Fibroblast of skin of back (primary cell): ENCODE measurements at places on chromosomes 7 and 10.

- no peak for DNase-seq
Measured at GRCh38 chr7:981793-982510, 1.0 kb upstream of the CYP2W1 start.

DNA sequence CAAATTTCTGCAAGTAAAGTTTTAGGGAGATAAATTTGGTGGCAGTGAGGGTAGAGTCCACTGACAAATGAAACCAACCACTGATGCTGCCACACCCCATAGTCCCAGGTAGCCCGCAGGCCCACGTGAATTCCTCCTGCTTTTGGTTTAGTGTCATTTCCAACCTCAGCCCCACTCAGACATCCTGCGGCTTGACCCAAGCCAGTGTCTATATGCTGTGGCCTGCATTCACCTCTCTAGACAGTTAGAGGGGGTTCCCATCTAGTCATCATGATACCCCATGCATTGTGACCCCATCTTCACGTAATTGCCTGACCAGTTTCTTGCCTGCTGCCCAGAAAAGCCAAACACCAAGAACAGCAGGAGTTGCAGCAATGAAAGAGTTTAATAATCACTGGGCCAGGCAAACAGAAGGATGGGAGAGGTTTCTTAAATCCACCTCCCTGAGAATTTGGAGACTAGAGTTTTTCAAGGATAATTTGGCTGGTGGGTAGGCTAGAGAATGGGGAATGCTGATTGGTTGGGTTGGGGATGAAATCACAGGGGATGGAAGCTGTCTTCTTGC lies 332.0 kb upstream of the GALNT17 start:
- no peak for DNase-seq

DNA sequence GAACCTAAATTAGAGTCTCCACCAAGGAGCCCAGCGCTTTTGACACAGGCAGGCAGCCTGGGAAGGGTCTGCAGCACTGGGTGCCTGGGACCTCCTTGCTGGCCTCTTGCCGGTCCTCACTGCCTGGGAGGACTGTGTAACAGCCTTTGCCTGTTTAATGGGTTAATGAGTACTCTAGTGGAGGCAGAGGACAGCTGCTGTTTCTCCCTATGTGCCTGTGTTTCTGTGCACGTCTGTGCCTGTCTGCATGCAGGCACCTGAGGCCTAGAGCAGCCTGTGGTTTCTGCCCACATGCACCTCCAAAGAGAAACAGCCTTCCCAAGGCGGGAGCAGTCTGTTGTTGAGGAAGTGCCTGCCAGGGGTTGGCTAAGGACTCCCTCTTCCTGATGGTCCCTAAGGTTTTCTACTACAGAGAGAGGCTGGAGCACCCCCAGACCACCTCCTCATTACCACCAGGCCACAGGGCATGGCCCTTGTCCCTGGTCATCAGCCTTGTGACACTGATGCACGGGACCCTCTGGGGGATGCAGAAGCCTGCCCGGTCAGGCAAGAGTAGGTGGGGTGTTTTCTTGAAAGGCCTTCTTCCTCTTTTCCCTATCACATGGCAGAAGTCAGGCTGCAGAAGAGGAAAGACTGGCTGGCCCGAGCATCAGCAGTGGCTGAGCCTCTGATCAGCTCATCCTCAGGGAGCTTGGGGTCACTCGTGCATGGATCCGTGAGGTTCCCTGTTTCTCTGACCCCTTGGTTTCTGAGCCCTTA lies 14.2 kb downstream of the SLC29A3 start:
- DNase-seq, result no peak

DNA sequence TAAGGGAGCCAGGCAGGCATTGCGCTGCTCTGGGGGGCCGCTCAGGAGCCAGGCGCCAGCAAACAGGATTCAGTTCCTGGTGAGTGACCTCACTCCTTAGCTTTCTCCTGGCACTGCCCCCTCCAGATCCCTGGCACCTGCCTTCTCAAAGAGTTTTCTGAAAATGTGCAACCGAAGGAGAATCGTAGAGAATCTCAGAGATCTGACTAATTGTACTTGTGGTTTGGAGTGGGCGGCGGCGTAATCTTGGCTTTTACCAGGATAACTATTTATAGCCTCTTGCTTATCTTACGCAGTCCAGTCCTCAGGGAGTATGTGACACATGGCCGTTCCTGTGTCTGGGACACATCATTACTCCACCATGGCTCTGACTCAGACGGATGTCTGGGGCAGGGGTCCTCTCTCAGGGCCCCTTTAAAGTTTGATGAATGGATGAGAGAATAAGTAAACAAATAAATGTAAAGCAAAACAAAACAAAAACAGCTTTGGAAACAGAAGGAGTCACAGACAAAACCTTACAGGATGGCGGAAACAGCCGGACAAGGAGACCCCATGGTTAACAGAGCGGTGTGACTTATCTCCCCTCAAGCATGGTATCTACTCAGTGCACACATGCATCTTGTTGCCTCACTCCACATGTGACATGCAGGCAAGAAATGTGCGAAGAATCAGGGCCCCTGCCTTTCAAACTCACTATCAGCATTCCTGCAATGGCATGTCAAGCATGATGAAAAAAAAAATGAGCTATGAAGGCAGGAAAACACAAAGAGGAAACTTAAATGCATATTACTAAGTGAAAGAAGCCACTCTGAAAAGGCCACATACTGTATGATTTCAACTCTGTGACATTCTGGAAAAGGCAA lies 99.7 kb downstream of the TNS3 start:
- peak; percentile 98 for DNase-seq

- DNase-seq, result no peak
Measured at GRCh38 chr10:79405221-79405994, 40.0 kb downstream of the ZCCHC24 start.

DNA sequence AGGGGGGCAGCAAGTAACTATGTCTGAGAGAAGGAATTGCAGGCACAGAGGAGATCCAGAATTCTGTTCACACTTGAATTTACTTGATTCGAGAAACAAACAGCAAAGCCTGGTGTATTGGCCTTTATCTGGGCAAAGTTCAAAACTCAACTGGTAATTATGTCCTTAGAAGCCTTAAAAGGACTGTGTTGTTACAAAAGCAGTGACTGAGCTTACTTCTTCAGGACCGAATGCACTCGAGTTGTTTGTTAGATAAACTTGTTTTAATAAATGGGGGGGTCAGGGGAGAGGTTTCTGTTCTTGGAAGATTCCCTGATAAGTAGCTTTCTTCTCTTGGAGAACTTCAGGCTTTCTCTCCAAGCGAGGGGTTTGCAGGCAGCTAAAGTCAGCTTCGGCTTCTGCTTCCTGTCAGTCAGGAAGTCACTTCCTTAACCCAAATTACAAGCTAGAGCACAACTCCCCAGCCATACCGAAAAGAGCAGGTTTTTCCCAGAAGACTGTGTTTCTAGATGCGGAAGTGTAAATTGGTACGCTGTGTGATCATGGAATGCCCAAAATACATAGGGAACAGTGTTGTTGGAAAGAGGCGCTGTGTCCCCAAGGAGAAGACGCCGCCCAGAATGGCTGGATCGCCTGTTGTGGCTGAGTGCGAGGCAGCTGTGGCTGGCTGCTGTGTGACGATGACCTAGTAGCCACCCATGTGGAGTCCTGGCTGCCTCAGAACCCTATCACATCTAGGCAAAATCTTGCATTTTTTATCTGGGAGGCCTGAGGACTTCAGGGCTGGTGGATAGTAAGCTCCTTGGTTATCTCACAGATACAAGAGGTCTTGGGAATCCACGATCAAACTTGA lies 110.4 kb downstream of the TCF7L2 start:
- DNase-seq, result peak; percentile 44

GRCh38 chr7:137755427-137755826 lies 91.3 kb downstream of the DGKI start:
- no peak for DNase-seq

DNA sequence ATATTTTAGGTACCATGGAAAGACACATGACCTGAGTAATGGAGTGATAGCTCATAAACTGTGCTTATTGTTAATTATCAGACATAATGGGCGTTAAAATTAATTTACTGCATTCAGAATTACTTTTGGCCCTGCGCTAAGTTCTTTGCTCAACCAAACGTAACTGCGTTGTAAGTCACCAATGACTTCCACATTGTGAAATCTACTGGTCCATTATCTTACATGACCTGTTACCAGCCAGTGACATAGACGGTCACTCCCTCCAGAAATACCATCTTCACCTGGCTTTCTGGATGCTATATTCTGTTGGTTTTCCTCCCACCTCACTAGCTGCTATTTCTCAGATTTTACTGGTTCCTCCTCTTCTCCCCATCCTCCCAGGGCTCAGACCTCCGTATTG lies 5.0 kb upstream of the GIGYF1 start:
- no peak for DNase-seq

DNA sequence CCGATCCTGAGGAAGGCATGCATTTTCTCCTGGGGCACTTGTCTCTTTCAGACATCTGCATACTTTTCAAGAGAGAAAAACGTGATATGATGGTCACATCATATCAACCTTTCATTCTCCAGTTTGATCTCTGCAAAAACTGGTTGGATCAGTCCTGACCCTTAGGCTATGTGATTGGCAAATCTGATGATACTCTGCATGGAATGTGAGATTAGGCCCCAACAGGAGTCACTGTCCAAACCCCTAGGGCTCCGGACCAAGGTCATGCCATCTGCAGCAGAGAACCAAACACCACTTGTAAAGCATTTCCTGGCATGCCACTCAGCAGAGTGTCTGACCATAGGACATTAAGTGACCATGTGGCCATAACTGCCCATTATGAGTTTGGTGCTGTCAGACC lies 8.6 kb downstream of the GCK start:
- DNase-seq, result no peak

DNA sequence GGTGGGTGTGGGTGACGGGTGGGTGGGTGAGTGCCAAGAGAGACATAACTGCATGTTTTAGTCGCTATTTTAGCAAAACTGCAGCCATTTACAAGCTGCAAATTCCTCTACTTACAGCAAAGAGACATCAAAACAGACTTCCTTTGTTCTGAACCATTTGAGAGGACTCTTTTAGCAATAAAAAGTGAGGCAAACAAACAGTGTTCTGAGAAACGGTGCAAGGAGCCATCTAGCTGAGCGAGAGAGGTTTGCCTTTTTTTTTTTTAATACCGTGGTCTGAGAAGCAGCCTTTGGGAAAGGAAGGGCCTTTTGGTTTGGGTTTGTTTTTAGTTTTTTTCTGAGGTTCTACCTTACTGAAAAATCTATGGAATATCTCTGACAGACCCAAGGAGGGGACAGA lies 62.9 kb downstream of the SCRN1 start:
- no peak for DNase-seq

DNA sequence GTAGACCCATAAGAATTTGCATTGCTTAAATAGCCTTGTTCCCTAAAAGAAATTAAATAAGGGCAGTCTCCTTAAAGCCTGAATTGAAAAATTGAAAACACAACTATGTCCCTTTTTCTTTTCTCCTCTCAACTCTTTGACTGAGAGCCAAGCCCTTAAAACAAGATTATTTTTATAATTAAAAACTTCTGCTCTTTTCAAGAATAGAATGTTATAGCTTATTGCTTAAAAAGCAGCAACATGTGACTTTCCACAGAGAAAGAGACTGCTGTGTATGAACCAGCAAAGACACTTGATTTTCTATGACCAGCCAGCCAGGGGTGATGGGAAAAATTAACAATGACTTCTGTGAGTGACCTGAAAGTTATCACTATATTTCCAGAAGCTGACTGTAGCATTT lies 295.2 kb upstream of the CELF2 start:
- no peak for DNase-seq

DNA sequence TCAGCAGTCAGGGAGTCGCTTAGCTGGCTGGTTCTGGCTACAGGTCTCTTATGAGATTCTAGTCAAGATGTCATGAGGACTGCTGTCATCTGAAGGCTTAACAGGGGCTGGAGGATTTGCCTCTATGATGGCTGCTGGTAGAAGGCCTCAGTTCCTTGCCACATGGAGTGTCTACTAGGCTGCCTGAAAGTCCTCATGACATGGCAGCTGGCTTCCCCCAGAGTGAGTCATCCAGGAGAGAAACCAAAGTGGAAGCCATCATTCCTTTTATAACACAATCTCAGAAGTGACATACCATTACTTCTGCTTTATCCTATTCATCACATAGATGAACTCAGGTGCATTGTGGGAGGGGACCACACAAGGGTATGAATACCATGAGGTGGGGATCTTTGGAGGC lies 75.1 kb downstream of the EXOC6 start:
- DNase-seq, result no peak

GRCh38 chr10:95125582-95125981 lies 56.3 kb upstream of the CYP2C8 start:
- no peak for DNase-seq

- no peak for DNase-seq
Measured at GRCh38 chr7:1690359-1690958, 20.4 kb downstream of the ELFN1 start.

- no peak for DNase-seq
Measured at GRCh38 chr10:34198953-34199352, 616.1 kb downstream of the PARD3 start.
